NCI-H524 (cell line): ENCODE measurements at places on chromosomes 12 and 14.

- DNase-seq = no peak
Observed at GRCh38 chr14:95320078-95320895, 579 bp upstream of the CLMN start.

DNA sequence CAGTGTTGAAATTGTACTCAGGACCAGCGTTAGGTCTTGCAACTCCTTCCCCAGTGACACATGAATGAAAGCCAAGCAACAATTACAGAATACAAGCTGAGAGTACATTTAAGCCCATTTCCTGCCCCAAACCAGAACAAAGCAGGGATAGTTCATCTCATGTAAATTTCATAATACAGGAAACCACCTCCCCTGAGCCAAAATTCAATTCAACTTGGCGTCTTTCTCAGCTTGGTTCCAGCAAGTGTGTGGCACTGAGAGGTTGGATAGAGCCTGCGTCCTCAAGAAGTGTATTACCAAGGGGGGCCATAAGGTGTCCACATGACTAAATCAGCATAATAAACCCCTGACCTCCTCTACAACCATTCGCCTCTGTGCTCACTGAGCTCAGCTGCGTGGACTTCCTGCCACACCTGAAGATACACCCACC, 278.9 kb upstream of the CRY1 start:
- DNase-seq = no peak

GRCh38 chr12:121033625-121034349, 5.3 kb downstream of the OASL start:
- DNase-seq = no peak

- peak; percentile 17 for DNase-seq
Observed at GRCh38 chr12:121537814-121538698, 42.8 kb downstream of the KDM2B start.

GRCh38 chr12:14026537-14026936, 45.1 kb upstream of the GRIN2B start:
- no peak for DNase-seq

DNA sequence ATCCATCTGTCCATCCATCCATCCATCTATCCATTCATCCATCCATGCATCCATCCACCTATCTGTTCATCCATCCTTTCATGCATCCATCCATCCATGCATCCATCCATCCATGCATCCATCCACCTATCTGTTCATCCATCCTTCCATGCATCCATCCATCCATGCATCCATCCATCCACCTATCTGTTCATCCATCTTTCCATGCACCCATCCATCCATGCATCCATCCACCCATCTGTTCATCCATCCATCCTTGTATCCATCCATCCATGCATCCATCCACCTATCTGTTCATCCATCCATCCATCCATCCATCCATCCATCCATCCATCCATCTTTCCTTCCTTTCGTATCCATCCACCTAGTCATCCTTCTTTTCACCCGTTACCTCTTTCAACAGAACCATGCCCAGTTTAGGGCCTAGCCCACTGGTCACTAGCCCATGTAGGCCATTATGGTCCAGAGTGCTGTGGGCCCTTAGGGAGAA, 66.3 kb downstream of the KIF26A start:
- no peak for DNase-seq

DNA sequence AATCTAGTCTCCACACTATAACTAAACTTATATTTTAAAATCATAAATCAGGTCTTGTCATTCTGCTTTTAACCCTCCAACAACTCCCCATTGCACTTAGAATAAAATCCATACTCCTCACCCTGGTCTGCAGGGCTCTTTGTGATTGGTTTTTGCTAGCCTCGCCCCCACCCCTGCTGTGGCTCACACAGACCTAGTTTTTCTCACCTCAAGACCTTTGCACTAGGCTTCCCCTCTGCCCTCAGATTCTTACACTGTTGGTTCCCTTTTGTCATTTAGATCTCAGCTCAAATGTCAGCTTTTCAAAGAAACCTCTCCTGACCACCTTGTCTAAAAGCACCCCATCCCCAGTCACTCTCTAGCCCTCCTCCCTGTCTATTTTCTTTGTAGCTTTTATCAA, 10.7 kb upstream of the LHX5 start:
- DNase-seq = no peak

- DNase-seq = no peak
Observed at GRCh38 chr12:115657081-115658013, 620.1 kb downstream of the MED13L start.

DNA sequence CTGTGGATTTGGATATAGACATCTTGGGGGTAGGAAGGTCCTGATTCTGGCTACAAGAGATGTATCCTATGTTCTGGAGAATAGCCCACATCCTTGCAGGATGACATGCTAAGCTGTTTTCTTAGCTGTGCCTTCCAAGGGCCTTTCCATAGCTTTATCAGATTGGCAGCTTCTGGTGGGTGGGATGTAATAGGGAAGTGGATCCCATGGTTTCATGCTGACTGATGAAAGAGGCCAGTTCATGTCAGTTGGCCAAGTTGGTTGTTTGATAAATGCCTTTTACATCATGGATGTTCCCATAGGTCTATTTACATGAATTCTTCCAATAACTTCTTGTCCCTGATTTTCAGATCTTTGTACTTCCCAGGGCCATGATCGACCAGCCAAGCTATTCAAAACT, 169.1 kb upstream of the RMST start:
- DNase-seq = no peak

DNA sequence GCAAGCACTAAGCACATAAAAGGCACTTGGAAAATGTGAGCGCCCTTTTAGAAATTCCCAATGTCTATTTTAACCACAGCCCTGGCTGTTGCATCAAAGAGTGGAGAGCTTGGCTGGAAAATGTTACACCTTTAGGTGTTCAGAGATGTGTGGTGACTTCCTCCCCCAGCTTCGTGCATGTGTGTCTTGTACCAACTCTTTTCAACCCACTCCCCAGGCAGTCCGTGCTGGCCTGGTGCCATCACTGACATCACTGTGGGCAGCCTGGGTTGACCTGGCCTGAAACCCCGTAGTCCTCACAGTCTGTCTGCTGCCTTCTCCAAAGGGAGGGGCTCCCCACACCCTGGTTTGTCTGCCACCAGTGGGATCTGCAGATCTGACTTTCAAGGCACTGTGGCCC, 101.8 kb downstream of the SCARB1 start:
- DNase-seq = no peak

- no peak for DNase-seq
Observed at GRCh38 chr14:90503582-90503981, 106.8 kb downstream of the CALM1 start.

- peak; percentile 61 for DNase-seq
Observed at GRCh38 chr12:27123642-27124041, 41.3 kb upstream of the C12orf71 start.
